ENCODE measurements at places on chromosomes 3 and 15.

DNA sequence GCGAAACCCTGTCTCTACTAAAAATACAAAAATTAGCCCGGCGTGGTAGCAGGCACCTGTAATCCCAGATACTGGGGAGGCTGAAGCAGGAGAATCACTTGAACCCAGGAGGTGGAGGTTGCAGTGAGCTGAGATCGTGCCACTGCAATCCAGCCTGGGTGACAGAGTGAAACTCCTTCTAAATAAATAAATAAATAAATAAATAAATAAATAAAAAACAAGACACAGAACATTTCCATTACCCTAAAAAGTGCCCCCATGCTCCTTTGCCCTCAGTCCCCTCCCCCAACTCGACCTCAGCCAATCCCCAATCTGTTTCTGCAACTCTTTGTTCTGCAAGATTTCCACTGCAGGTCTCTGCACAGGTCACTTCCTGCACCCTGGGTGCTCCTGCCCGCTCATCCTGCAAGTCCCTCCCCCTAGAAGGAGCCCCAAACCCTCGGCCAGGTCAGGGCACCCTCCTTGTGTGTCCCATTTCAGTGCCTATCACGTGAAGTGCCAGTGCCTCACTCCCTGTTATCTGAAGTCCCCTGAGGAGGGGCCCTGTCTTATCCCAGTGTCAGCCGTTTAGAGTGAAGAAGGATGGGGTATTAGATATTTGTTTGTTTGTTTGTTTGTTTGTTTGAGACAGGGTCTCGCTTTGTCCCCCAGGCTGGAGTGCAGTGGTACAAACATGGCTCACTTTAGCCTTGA is 1.1 kb downstream of the FAM240A start:
- H3K27ac ChIP-seq = no peak overlapping the region
- H3K27me3 ChIP-seq = peaks cover 7% of the 10 kb centered on the region
- H3K4me1 ChIP-seq = no peaks in the 10 kb centered on the region
- no peak for DNase-seq

DNA sequence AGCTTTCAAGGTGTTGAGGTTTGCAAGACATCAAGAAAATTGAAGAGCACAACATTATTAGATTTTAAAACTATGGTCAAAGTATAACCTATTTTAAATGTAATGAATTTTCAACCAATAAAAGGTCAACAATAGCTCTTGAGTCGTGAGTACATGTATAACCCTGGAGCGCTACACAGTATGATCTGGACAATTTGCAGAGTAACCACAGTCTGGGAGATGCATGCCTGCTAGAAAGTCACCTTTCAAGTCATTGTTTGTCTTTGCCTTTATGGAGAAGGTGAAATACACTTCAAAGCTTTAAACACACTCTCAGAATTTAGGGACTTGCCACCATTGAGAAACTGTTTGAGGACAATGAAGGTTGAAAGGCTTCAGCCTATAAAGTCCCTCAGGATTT is 112.6 kb upstream of the ALCAM start:
- no peak overlapping the region for H3K4me3 ChIP-seq
- DNase-seq = no peak
- no peaks in the 10 kb centered on the region for H3K4me1 ChIP-seq
- no peak overlapping the region for H3K27ac ChIP-seq
- no peaks in the 10 kb centered on the region for H3K36me3 ChIP-seq

DNA sequence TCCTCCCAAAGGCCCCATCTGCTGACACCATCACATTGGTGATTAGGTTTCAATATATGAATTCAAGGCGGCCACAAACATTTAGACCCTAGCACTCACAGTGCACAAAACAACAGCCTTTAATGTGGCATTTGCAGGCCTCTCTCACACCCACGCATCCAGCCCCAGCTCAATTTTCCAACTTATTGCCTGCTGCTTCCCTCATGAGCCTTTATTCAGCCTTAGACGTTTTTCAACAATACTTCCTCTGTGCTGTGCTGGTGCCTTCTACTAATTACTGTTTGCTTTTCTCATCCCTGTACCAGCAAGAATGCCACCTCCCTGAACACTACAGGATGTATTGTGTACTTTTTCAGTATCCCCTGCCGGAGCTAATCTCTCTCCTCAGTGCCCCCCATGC is 334.6 kb downstream of the GABRB3 start:
- H3K4me3 ChIP-seq = no peak overlapping the region
- DNase-seq = no peak
- H3K4me1 ChIP-seq = no peaks in the 10 kb centered on the region
- no peaks in the 10 kb centered on the region for H3K36me3 ChIP-seq

DNA sequence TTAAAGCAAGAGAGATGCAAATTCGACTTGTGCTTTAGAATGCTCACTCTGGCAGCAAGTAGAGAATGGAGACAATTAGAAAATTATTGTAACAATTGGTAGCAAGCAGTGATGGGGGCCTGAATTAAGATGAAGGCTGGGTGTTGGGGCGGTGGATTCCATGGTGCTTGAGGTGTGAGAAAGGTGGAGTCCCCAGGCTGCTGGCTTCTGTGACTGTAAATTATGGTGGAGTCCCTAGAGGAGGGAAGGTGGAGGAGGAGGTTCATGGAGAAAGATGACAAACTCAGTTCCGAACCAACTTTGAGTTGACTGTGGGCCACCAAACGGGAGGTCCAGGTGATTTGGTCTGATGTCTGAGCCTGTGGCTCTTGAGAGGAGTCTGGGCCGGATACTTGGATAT is 10.7 kb upstream of the SMAD3 start:
- H3K27me3 ChIP-seq = no peaks in the 10 kb centered on the region
- DNase-seq = peak; percentile 49
- no peak overlapping the region for H3K27ac ChIP-seq

DNA sequence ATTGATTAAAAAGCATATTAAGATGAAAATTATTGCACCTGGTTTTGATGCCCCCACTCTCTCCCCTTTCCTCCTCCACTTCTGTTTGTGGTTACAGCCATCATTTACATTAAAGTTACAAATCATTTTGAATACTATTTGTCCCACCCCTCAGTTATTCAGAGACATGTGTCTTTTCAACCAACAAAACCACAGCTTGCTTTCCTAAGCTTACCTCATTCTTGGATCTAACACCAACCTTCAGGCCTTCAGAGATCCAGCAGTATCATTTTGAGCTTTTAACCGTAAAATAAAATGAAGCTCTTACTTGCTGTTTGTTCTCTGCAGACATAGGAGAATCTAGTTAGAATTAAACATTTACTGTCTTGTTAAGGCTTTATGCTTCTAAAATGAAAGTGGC is 4.7 kb downstream of the PXYLP1 start:
- no peak for DNase-seq
- no peak overlapping the region for H3K4me3 ChIP-seq
- H3K27me3 ChIP-seq = no peaks in the 10 kb centered on the region
- H3K27ac ChIP-seq = peak overlapping the region; percentile 27
- H3K36me3 ChIP-seq = peaks cover 18% of the 10 kb centered on the region

GRCh38 chr3:168073842-168074605 is 21.7 kb downstream of the GOLIM4 start:
- no peaks in the 10 kb centered on the region for H3K36me3 ChIP-seq
- H3K4me1 ChIP-seq = peaks cover 3% of the 10 kb centered on the region
- no peak overlapping the region for H3K27ac ChIP-seq

- no peaks in the 10 kb centered on the region for H3K27me3 ChIP-seq
- no peak overlapping the region for H3K4me3 ChIP-seq
- no peak for DNase-seq
- no peaks in the 10 kb centered on the region for H3K4me1 ChIP-seq
- no peaks in the 10 kb centered on the region for H3K36me3 ChIP-seq
Observed at GRCh38 chr3:1798711-1799405, 299.8 kb upstream of the CNTN4 start.

GRCh38 chr3:115547207-115547606 is 76.1 kb upstream of the GAP43 start:
- no peak overlapping the region for H3K27ac ChIP-seq
- H3K36me3 ChIP-seq = no peaks in the 10 kb centered on the region
- no peak overlapping the region for H3K4me3 ChIP-seq
- H3K4me1 ChIP-seq = no peaks in the 10 kb centered on the region
- no peak for DNase-seq
- H3K27me3 ChIP-seq = peaks cover 2% of the 10 kb centered on the region

GRCh38 chr3:195013411-195014361 is 257.3 kb downstream of the XXYLT1 start:
- no peak for DNase-seq
- no peak overlapping the region for H3K4me3 ChIP-seq
- H3K27ac ChIP-seq = no peak overlapping the region
- peaks cover 4% of the 10 kb centered on the region for H3K4me1 ChIP-seq

GRCh38 chr15:92021792-92022191 is 168.3 kb downstream of the SLCO3A1 start:
- H3K27ac ChIP-seq = no peak overlapping the region
- no peaks in the 10 kb centered on the region for H3K27me3 ChIP-seq
- H3K4me3 ChIP-seq = no peak overlapping the region
- DNase-seq = no peak

- H3K27ac ChIP-seq = no peak overlapping the region
- H3K36me3 ChIP-seq = no peaks in the 10 kb centered on the region
- no peak overlapping the region for H3K4me3 ChIP-seq
- H3K27me3 ChIP-seq = peaks cover 2% of the 10 kb centered on the region
Observed at GRCh38 chr3:59245859-59246501, 196.2 kb upstream of the CFAP20DC start.

GRCh38 chr3:152026033-152026556 is 152.7 kb downstream of the SUCNR1 start:
- DNase-seq = no peak
- H3K36me3 ChIP-seq = no peaks in the 10 kb centered on the region
- no peak overlapping the region for H3K4me3 ChIP-seq
- H3K27ac ChIP-seq = no peak overlapping the region
- peaks cover 10% of the 10 kb centered on the region for H3K4me1 ChIP-seq

DNA sequence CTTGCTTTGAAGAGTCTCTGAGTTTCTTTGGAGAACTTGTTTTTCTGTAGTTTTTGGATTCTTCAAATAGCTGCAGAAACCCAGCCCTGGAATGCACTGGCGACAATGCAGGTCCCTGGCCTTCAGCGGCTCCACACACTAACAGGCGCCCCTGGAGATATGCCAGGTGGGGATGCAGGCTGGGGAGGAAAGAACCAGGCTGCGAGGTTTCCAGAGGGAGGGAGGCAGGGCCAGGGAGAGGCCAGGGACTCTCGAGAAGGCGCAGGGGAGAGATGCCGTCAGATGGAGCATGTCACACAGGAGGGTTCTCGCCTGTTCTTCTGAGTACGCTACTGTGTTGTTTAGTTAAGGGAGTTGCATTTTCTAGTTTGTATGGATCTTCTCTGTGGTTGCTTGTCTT is 283.1 kb downstream of the GABRG3 start:
- no peaks in the 10 kb centered on the region for H3K36me3 ChIP-seq
- H3K27me3 ChIP-seq = no peaks in the 10 kb centered on the region
- no peak for DNase-seq
- no peak overlapping the region for H3K4me3 ChIP-seq
- no peaks in the 10 kb centered on the region for H3K4me1 ChIP-seq

- H3K27me3 ChIP-seq = peaks cover 13% of the 10 kb centered on the region
- H3K4me1 ChIP-seq = no peaks in the 10 kb centered on the region
- no peak within 1 kb of the TSS for H3K27ac ChIP-seq
Observed at GRCh38 chr3:149792452-149793270, at the start of gene ANKUB1. Gene ANKUB1, minus strand, starts transcription at chr3:149792554. Its CDS starts 188 bp downstream, at chr3:149792366.

GRCh38 chr3:101814835-101815234 is 34.5 kb upstream of the NFKBIZ start:
- H3K4me1 ChIP-seq = peaks cover 53% of the 10 kb centered on the region
- peaks cover 24% of the 10 kb centered on the region for H3K36me3 ChIP-seq
- no peak for DNase-seq
- no peak overlapping the region for H3K4me3 ChIP-seq
- no peaks in the 10 kb centered on the region for H3K27me3 ChIP-seq
- H3K27ac ChIP-seq = peak overlapping the region; percentile 4

GRCh38 chr15:82942691-82943090 is 9.8 kb downstream of the HOMER2 start:
- no peaks in the 10 kb centered on the region for H3K36me3 ChIP-seq
- H3K4me3 ChIP-seq = no peak overlapping the region
- no peaks in the 10 kb centered on the region for H3K4me1 ChIP-seq
- H3K27ac ChIP-seq = no peak overlapping the region

- no peak overlapping the region for H3K27ac ChIP-seq
- H3K27me3 ChIP-seq = no peaks in the 10 kb centered on the region
- no peak for DNase-seq
- H3K36me3 ChIP-seq = no peaks in the 10 kb centered on the region
- no peaks in the 10 kb centered on the region for H3K4me1 ChIP-seq
Observed at GRCh38 chr3:21433751-21434150, 317.3 kb downstream of the ZNF385D start.

- no peak for DNase-seq
- peaks cover 1% of the 10 kb centered on the region for H3K27me3 ChIP-seq
- no peak overlapping the region for H3K4me3 ChIP-seq
- peaks cover 57% of the 10 kb centered on the region for H3K36me3 ChIP-seq
Observed at GRCh38 chr3:45923755-45924154, 19.5 kb upstream of the CXCR6 start.

DNA sequence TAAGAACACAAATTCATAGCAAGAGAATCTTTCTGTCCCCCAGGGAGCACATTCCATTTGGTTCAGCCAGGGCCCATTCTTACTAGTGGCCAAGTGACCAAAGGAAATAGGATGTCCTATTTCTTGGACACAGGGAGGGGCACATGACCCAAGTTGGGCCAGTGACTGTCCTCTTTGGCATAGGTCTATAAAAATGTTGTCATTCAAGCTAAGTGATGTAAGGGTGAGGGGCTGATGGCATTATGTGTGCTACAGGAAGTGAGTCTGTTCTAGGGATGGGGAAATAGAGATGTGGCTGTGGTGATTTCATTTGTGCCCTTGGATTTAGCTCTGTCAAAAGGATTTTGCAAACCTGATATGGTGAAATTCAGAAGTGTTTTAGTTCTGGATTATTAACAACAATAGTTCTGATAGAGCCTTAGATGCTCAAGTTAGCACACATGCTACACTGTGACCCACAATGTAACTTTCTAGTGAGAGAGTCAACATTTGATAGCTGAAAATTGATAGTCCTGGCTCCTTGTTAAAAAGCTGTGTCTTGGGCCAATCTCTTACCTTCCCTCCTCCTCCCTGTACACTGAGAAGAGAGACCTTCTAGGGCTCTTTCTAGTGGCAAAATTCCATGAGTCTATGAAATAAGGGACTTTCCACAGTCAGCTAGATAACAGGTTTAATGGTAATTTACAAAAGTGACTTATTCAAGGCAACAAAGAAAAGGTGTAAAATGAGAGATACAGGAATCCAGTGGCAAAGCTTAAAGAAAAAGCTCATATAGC is 117.2 kb downstream of the THRB start:
- H3K4me1 ChIP-seq = no peaks in the 10 kb centered on the region
- H3K4me3 ChIP-seq = no peak overlapping the region
- DNase-seq = no peak
- no peaks in the 10 kb centered on the region for H3K36me3 ChIP-seq

DNA sequence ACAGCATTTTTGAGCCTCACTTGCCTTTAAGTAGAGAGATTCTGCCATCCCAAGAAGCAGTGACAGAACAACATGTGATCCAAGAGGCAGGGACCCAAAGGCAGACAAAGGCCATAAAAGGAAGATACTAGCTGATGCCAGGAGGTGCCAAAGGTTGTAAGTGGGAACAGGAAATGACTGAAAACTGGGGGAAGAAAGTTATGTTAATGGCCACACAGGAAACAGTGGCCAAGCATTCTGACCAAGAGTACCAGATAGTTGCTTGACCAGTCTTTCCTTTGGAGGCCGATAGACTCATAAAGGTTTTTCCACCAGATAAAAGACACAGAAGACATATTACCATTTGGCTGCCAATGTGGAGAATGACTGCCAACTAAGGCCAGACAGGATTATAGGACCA is 274.5 kb upstream of the PEX5L start:
- H3K4me3 ChIP-seq = no peak overlapping the region
- no peak for DNase-seq
- H3K27ac ChIP-seq = no peak overlapping the region
- no peaks in the 10 kb centered on the region for H3K36me3 ChIP-seq
- H3K27me3 ChIP-seq = peaks cover 3% of the 10 kb centered on the region
